Memory B cell (primary cell): ENCODE measurements at places on chromosomes 7 and 10.

DNA sequence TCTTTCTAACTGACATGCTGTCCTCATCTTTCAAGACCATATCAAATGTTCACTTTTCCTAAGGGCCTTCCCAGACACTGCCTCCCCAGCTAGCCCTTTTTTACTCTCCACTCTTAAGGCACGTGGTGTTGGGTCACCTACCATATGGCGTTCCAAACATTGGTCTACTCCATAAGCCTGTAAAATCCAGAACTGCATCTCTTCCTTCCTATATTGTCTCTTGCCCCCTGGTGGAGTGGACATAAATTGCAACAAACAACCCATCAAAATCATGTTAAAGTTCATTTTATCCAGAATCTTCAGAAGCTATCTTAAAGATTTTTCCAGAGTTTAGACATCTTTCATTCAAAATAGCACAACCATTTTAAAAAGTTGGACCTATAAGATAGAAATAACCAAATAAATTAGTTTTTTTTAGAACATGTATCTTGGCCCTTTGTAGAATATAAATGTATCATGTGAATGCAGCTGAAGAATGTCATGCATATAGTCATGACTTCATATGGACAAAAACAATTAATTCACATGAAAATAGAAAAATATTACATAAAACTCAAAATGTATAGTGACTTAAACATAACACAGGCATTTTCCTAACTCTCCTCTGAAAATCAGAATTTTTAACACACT, 180.6 kb upstream of the CHRM2 start:
- no peak for DNase-seq

DNA sequence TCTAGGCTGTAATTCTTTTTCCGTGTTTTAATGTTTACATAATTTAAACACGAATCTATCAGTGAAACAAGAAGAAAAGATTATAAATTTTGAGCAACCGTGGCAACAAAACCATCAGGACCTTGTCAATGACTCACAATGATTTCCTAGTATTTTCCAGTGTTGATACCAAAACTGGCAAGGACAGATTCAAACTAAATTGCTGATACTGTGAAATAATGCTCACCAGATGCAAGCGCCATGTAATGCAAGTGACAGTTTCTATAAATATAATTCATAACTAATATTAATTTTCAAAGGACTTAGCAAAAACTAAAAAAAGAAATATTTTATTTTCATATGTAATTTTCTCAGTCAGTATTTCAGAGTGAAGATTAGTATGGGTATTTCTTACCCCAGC, 203.6 kb downstream of the LRRN3 start:
- DNase-seq = no peak

DNA sequence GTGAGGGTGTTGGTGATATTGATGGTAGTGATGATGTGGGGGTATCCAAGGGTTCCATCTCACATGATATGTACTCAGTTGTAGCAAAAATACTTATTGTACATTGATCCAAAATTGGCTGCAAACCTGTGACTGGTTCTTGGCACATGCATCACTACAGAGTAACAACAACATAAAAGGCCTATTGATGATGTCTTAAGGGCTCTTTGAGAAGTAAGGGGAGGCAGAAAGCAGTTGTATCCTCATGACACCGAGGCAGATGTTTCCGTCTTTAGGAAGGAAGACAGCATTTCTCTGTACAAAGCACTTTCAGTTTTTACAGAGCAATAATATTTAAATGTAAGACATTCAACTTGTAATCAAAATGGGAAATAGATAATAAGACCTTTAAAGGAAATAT, 34.5 kb downstream of the NRG3 start:
- no peak for DNase-seq

GRCh38 chr7:17501441-17502212, 203.2 kb downstream of the AHR start:
- DNase-seq = no peak

GRCh38 chr7:107591421-107591820, 11.4 kb downstream of the BCAP29 start:
- DNase-seq = no peak

DNA sequence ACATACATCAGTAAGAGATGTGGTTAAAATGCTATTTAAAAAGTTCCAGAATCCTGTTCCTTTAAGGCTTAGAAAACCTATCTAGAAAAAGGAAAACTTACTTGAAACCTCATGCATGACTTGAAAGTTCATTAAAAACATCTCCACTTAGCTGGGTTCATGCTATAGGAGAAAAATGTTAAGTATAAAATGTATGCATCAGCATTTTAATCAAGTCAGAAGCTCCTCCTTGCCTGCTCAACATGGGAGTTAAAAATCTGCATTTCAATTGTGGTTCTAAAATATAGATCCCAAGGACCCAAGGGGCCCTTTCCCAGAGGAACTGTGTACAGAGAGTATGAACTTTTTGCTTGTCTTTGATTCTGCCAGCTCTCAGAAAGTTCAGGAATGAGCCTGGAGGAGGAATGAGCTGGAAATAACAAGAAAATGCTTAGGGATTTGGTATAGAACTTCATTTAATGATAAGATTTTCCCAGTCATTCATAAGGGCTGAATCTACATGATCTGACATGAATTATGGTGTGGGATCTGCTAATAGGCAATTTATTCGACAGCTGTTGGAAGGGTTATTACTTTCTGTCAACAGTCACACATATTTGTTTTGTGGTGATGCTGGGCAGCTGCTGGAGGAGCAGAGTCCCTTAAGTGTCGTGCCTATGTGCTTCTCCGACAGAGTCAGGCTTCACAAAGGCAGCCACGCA, 85.6 kb upstream of the MTPN start:
- DNase-seq = no peak
